ENCODE measurements at places on chromosomes 16 and 17.

GRCh38 chr17:10785295-10785694, 18.6 kb downstream of the TMEM238L start:
- DNase-seq, result no peak

DNA sequence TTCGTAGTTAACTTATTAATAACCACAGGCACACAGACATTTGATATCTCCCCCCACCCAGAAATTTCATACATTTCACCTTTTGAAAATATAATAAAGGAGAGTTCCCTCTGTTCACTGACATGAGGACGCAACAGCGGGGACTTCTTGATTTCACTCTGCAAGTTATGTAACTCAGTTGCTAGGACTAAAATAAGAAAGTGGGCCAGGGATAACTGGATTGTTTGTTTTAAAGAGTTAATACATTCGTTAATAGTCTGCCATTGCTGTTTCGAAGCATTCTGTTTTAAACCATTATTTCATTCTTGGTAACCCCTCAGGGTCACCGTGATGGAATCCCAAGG, 1.2 kb downstream of the RHOT1 start:
- no peak for DNase-seq

GRCh38 chr17:34377078-34377823, 14.2 kb upstream of the CCL1 start:
- DNase-seq, result no peak

- peak; percentile 89 for DNase-seq
Observed at GRCh38 chr17:57986841-57987580, 1.0 kb downstream of the VEZF1 start.

DNA sequence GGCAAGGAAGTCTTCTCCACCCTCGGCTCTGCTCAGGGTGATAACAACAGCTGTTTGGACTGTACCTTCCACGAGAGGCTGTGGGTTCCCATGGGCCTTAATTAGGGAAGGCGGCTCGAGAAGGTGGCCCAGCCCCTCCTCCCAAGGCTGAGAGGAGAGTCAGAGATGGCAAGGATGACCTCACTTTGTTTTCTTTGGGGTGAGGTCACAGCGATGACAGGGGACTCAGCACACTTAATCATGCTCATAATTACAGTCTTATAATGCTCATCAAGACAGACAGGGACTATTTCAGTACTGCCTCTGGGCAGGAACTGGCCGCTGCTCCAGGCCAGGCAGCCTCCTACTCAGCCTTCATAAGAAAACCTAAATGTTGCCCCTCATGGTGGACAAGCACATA, 19.7 kb downstream of the WFDC1 start:
- DNase-seq, result no peak
